MM.1S (cell line): ENCODE measurements at places on chromosomes 5 and 9.

DNA sequence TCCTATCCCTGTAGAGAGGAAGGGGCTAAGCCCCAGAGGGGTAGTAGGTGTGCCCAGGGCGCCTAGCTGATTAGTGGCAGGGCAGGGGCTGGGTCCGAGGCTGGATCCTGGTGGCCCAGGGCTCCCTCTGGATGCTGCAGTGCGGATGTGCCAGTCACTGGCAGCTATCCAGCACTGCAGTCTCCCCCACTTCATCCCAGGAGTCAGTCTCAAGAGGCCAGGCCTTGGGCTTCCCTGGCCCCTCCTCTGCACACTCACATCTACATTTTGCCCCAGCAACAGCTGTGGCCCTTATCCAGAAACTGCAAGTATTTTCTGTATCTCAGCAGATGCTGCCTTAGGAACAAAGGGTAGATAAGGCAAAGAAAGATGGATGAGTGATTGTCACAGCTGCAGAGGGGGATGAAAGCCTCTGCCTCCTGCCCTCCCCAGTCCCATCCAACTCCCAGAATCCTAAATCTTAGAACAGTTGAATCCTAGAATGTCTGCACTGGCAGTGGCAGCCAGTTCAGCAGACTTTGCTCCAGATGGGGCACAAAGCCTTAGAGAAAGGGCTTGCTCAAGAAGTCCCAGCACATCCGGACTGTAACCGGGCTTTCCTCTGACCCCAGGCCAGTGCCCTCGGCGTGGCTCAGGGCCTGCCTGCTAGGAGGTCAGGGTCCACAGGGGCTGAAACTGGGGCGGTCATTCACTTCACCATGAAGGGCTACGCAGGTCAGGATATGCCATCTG, 1.6 kb downstream of the ANXA6 start:
- DNase-seq: peak; percentile 54

DNA sequence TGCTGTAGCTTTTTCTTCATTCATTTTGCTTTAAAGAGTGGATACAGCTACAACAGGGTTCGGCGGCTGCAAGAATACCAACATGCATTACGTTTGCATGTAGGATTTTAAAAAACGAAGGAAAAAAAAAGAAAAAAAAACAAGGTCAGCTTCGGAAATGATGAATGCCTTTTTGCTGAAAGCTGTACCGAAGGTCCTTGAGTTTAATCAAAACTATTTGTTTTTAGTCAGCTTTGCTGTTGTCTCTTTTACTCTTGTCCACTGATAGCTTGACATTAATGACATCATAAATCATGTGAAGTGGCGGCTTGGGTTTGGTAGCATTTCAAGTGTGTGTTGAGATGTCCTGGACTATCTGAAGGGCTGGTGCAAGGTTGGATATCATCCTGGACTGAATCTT, 779.1 kb downstream of the NR2F1-AS1 start:
- no peak for DNase-seq

DNA sequence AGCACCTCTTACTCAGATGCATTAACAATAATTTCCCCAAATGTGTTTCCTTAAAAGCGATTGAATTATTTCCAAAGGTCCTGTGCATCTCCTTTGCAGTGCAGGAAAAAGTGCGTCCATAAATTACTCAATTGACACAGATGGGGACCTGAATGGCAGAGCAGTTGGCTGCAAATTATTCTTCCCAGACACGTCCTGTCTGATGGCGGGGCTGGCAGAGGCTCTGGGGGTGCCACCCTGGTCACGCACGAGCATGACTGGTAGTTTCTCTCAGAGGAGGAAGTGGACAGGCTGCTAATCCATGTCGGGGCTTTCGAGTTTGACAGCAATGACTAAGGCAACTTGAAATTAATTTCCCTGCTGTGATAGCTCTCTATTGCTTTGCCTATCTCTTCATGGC, 264.8 kb upstream of the BRINP1 start:
- no peak for DNase-seq

DNA sequence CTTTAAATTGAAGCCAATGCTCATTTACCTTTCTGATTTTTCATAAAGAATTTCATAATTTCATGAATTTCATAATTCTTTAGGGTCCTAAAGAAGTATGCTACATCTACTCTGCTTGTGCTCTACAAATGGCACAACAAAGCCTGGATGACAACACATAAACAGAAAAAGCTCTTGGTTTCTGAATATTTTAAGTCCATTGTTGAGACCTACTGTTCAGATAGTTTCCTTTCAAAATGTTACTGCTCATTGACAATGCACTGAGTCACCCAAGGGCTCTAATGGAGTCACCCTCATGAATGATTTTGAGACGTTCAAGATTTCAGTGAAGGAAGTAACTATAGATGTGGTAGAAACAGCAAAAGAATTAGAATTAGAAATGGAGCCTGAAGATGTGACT, 74.1 kb downstream of the SLCO4C1 start:
- no peak for DNase-seq

DNA sequence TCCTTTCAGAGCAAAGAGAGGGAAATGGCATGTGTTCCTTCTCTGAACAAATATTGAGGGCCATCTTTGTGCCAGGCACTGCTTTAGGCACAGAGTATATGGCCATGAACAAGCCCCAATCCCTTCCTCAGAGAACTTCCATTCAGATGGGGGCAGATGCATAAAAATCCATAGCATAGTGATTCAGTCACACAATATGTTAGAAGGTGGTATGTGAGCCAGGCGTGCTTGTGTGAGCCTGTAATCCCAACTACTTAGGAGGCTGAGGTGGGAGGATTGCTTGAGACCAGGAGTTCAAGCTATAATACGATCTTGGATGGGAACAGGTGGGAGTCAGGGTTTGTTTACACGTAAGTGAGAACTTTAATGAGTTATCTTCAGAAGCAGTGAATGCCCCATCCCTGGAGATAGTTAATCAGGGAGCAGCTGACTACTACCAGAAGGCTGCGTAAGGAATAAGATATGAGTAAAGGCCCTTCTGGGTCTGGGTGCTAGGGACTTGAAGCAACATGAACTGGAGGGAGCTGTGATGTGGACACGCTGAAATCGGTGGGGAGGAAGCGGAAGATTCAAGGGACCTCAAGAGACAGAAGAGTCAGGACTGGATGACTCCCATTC, 27.1 kb downstream of the NANS start:
- DNase-seq: no peak

GRCh38 chr9:30197954-30198353, 2186.5 kb upstream of the ACO1 start:
- no peak for DNase-seq

DNA sequence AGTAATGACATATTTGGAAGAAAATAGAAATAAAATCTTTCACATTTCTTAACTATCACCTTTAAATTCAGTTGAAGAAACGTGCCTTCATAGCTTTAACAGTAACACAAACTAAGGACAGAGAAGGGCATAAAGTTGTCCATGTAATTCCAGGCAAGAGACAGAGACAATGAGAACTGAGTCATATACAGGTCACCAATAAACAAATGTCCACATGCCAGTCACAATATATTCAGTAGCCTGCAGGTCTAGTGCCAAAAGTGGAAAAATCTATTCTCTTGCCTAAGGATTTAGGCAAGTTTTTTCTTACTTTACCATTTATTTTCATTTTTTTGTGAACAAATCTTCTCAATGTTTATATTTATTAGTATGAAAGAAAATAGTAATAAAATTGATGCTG, 1711.5 kb upstream of the NUDT12 start:
- DNase-seq: no peak

GRCh38 chr9:90025816-90026215, 421.0 kb downstream of the GADD45G start:
- no peak for DNase-seq

DNA sequence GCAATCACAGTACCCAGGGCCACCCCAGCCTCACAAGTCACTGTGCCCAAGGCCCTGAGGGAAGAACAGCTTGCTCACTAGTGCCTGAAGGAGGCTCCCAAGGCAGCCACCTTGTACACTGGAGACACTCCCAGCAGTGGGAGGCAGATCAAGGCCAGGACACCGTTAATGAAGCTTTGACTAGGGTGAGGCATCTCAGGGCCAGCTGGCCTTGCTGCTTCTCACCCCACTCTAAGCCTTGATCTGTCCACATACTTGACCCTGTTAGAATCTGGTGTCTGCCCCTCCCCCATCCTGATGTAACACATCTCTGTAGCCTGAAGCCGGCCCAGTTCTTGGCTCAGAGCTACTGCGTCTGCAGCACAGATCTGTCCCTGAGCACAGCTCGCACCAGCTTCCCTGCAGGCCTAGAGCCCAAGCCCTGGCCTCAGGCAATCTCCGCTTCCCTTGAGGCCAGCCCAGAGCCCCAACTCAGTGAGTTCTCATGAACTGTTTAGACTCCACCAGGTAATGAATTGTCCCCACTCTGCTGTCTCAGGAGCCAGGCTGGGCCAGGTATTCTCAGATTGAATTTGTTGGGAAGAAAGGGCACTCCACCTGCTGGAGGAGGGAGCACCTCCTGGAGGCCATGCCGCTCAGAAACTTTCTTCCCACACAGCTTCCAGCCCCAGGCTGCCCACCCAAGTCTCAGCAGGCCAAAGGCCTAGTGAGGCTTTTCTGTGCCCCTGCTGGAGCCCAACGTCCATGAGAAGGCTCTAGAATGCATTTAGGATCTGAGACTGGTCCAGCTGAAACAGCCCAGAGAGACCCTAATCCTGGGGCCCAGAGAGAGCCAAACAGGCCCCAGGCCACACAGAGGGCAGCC, 13.4 kb upstream of the JADE2 start:
- DNase-seq: no peak

DNA sequence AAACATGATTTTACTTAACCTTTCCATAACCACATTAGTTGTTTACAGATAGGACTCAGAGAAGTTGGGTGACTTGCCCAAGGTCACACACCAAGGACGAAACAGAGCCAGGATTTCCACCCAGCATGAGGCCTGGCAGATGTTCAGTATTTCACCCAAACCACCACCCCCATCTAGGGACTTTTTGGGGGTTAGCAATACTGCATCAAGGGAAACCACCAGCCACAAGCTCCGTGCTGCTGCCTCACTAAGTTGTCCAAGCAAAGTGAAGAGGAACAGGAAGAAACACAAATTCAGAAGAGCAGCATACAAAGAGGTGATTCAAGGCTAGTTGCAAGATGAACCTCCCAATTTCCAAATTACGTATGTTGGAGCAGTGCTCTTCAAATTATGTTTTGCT, 219.6 kb upstream of the RORB start:
- peak; percentile 88 for DNase-seq

- no peak for DNase-seq
Measured at GRCh38 chr9:35691334-35691650, 1.6 kb upstream of the TPM2 start.

- DNase-seq: no peak
Measured at GRCh38 chr9:96183751-96184150, 118.2 kb downstream of the HSD17B3 start.

DNA sequence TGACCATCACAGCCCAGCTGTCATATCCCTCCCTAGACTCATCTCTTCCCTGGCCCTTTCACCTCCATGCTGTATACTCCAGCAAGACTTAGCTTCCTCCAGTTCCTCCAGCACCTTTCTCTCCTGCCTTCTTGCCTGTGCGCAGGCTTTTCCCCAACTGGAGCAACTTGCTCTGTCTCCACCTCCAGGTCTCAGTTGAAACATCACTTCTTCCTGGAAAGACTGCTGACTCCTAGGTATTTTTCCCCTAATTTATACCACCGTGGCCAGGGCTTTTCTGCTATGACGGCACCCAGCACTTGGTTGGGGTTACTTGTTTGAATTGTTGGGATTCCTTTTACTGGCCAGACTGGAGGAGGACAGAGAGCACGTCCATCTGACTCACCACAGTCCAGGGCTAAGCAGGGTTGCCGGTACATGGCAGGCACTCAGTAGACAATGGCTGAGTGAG, 67.5 kb downstream of the KCNIP1 start:
- DNase-seq: no peak

DNA sequence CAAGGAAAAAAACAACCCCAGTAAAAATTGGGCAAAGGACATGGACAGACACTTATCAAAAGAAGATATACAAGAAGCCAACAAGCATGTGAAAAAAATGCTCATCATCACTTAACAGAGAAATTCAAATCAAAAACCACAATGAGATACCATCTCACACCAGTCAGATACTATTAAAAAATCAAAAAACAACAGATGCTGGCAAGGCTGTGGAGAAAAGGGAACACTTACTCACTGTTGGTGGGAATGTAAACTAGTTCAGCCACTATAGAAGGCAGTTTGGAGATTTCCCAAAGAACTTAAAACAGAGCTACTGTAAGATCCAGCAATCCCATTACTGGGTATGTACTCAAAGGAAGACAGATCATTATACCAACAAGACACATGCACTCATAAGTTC, 157.4 kb downstream of the EDIL3 start:
- no peak for DNase-seq

GRCh38 chr9:19465586-19466279, 56.9 kb downstream of the ACER2 start:
- no peak for DNase-seq

GRCh38 chr9:109238655-109239054, 71.6 kb upstream of the FRRS1L start:
- no peak for DNase-seq

GRCh38 chr9:127694890-127695720, 11.7 kb upstream of the CFAP157 start:
- no peak for DNase-seq

GRCh38 chr5:76367623-76368371, 35.3 kb upstream of the IQGAP2 start:
- DNase-seq: peak; percentile 8

DNA sequence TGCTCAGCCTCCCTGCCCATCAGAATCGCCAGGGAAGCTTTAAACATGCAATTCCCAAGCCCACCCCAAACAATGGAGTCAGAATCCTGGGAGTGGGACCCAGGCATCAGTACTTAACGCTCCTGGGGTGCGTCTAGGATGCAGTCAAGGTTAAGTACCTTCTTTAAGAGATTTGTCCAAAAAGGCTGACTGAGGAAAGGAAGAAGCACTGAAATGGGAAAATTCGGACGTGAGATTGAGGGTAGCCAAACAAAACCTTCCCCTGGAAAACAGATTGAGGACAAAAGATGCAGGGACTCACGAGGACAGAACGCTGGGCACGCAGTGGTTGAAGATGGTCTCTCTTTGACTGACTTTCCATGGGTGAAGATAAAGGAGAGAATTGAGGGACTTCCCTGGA, 143.5 kb downstream of the MTX3 start:
- DNase-seq: no peak

DNA sequence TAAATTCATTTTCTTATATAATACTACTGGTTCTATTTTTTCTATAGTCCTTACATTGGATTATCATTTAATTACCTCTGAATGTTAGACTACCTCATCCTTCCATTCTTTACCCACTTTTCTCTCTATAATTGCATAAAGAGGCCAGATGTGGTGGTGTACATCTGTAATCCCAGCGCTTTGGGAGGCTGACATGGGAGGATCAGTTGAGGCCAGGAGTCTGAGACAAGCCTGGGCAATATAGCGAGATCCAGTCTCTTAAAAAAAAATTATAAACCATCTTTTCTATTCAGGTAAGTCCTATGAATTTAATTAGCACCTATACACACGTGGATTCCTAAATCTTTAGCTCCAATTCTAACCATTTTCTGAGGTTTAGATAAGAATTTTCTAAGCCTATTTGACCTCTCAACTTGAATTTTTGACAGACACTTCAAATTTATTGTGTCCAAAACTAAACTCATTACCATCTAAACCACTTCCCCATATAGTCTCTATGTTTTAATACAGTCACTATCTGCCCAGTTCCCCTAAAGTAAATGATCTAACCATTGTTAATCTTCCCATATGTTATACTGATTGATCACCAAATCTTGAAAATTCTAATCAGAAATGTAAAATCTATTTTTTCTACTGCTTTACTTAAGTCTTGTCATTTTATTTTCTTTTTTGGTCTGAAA, 33.0 kb upstream of the CHD1 start:
- DNase-seq: no peak
